ENCODE measurements at places on chromosomes 12 and 14. TPM values are rescaled to one million over a fixed set of nuclear protein-coding genes. Genes with fewer than 3 reads are reported as not detected.

The FITM1 gene
- total RNA-seq = 0.89 TPM

DNA sequence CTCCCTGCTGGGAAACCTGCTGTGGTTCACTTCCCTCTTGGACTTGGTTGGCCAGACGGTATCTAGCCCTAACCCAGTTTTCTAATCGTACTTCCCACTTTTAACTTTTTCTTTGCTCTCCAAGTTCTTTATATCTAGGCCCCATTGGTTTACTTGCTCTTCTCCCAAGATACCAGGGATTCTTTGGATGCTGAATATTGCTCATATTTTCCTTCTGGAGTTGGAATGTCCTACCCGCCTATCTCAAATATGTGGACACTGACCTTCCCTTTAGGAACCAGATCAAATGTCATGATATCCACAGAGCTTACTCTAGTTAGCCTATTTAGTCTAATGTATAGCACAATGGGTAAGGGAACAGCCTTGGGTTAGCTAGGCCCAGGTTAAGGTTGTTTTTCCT, 228.6 kb downstream of the DACT1 start:
- no peak for DNase-seq

- DNase-seq = no peak
Measured at GRCh38 chr14:39615352-39615751, 183.1 kb upstream of the FBXO33 start.

DNA sequence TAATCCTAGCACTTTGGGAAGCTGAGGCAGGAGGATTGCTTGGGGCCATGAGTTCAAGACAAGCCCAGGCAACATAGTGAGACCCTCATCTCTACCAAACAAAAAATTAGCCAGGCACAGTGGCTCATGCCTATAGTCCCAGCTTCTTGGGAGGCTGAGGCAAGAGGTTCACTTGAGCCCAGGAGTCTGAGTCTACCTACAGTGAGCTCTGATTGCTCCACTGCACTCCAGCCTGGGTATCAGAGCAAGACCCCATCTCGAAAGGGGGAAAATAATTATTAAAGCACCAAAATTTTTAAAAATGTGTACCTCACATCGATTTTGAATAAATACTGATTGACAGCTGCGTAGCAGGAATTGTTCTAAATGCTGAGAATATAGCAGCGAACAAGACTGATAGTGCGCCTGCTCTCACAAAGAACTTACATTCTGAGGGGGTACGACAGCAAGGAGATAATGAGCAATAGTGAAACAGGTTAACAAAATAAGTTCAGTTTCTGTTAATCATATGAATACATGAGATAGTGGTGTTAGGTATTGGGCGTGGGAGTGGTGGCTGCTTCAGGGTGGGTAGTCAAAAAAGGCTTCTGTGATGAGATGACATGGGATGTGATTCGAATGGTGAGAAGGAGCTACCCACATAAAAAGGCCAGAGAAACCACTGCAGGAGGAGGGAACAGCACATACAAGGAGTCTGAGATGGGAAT, 19.6 kb downstream of the HCFC2 start:
- no peak for DNase-seq

DNA sequence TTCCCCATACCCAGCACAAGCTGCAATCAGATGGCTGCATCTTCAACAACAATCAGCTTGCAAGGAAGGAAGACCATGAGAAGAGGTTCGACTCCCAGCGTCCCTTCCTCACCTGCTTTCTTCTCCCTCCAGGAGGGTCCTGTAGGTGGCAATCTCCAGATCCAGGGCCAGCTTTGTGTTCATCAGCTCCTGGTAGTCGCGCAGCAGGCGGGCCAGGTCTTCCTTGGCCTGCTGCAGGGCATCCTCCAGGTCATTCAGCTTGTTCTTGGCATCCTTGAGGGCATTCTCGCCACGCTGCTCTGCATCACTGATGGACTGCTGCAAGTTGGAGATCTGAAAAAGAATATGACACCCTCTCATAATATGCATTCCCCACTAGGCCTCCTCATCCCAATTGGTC, 4.0 kb downstream of the KRT1 start:
- no peak for DNase-seq

The PROX2 gene
- total RNA-seq = 2.3 TPM

DNA sequence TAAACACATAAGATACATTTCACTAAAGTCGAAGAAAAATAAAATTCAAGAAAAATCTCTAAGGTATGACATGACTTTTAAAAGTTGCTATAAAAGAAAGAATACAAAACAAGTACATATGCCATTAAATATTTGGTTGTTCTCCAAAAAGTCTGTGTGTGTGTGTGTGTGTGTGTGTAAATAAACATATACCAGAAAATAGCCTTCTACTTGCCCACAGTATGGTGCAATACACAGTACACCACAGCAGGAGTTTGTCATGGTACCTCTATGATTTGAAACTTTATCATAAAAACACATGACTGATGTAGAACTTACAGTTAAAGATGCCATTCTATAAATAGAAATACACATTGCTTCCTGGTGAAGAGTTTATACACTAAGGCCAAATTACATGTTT, 692.7 kb upstream of the MGAT4C start:
- no peak for DNase-seq

The SLC39A5 gene
- 0.61 TPM for total RNA-seq

DNA sequence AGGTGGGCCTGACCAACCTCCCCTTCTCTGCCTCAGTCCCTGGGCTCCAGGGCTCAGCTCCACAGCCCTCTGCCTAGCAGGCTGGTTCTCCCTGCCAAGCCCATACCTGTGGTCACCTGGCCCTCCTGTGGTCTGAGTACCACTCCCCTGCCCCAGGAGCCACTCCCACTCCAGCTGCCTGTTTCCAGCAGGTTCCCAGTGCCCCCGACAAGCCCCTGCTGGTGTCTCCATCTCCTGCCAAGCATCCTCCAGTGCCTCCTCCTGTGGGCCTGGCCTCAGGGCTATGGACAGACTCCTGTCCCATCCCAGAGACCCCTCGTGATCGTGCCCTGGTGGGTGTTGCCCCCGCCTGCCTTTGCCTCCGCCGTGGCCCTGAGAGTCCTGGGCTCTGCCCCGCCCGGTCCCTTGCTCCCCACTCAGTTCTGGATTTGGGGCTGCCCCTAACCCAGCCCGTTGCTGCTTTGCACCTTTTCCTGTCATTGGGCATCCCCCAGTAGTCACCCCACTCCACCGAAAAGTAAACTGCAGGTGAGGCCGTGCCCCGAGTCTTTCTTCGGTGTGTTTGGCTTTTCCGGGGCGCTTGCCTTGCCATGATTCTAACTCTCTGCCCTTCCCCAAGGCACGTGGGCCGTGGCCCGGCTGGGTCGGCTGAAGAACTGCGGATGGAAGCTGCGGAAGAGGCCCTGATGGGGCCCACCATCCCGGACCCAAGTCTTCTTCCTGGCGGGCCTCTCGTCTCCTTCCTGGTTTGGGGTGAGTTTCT, 9.8 kb downstream of the MEG3 start:
- no peak for DNase-seq

- DNase-seq = no peak
Measured at GRCh38 chr12:1443421-1444141, 150.8 kb downstream of the FBXL14 start.

DNA sequence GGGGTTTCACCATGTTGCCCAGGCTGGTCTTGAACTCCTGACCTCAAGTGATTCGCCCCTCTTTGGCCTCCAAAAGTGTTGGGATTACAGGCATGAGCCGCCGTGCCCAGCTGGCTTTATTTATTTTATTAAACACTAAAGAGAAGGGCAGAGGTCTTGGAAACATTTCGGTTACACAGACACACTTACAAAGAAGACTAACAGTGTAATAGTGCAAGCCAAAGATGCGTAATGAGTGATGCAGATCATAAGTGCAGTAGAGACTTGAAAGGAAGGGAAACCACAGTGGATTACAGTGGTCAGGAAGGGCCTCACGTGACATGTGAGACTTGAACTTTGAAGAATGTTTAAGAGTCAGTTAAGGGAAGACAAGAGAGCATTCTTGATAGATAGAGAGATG, 33.9 kb upstream of the CDK17 start:
- DNase-seq = no peak

DNA sequence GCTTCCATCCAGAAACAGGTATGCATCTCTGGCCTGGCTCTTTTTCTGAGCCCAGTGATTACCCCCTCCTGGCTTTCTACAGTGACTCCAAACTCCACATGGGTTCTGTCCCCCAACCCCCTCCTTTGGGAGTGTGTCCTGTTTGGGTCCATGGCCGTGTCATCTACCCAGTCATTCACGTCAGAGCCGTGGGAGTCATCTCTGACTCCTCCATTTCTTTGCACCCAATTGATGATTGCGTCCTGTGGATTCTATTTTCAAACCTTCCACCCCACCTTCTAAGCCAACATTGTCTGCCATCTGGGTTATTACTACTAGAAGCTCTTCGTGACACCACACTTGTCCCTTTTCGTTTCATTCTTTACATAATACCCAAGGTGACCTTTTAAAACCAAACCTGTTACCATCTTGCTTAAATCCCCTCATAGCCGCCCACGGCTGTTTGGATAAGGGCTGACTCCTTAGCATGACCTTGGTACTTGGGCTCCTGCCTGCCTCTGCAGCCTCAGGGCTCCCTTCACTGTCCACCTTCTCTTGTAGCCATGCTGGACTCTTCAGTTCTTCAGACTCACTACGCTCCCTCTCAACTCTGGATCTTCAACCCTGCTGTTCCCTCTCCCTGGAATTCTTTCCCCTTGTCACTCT, 38.1 kb upstream of the NT5DC3 start:
- DNase-seq = no peak

- peak; percentile 99 for DNase-seq
Measured at GRCh38 chr12:113161415-113162016, 12.0 kb downstream of the CFAP73 start.

- DNase-seq = no peak
Measured at GRCh38 chr12:106081606-106082005, 57.1 kb downstream of the NUAK1 start.

DNA sequence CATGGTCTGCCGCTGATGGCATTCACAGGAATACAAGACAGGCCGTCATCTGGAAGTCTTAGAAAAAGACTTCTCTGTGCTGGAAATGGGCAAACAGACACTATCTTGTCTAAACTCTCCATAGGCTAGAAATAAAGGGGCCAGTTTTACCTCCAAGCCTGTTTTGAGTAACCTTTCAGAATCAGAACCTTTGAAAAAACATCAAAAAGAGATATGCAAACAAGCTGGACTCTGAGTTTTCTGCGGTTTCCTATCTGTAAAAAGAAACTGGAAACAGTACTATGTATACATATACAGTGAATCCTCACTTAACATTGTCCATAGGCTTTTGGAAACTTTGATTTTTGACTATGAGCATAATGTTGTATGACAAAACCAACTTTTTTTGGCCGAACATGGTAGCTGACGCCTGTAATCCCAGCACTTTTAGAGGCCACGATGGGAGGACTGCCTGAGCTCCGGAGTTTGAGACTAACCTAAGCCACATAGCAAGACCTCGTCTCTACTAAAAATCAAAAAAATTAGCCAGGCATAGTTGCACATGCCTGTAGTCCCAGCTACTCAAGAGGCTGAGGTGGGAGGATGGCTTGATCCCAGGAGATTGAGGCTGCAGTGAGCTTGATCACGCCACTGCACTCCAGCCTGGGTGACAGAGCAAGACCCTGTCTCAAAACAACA, 92.9 kb upstream of the MAX start:
- DNase-seq = peak; percentile 72

DNA sequence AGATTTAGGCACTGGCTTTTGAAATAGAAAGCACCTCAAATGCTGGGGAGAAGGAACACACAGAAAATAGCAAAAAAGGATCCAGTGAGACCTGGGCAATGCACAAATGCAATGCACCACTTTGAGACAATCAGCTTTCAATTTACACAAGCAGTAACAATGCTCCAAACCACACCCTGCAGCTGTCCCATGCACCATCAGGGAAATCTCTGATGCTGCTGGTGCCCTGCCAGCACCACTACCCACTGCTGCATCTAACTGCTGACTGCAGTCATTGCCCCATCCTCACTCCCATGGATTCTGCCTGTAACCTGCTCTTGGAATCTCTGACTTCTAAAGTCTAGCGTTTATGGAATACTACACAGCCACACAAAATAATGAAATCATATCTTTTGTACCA, 21.0 kb upstream of the HMGA2 start:
- no peak for DNase-seq

GRCh38 chr14:38238332-38238731, 17.6 kb downstream of the CLEC14A start:
- DNase-seq = no peak

The RNF212B gene
- not detected for total RNA-seq

The NINJ2 gene
- total RNA-seq = 1.8 TPM

DNA sequence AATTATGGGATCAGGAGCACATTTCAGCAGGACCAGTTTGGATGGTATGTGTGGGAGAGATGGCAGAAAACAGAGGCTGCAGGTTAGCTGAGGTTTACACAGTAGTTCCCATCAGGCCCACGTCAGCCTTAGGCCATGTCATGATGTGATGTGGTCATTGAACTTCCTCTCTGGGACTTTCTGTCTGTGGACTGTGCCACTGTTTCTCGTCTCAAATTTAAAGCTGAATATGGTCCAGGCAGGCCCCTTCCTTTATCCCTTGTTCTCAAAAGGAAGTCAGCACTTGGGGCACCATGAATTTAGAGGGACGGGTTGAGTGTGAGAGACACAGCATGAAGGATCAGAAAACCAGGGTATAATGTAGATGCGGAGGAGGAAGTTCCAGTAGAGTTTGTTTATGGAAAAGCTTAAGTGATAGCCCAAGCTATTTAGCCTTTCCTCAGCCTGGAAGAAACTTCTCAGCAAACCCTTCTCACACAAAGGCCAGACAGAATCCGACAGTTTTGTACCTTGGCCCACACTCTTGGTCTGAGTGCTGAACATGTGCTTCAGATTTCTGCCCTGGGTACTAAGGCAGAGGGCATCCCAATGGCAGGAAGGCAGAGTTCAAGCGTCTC, 3.6 kb upstream of the IGFBP6 start:
- DNase-seq = no peak
